Activated naive CD4-positive, alpha-beta T cell (primary cell): ENCODE measurements at places on chromosomes 7 and 10.

GRCh38 chr7:102860351-102860811 lies 52.4 kb upstream of the LRRC17 start:
- no peak for DNase-seq

GRCh38 chr10:20289070-20289828 lies 473.0 kb downstream of the PLXDC2 start:
- no peak for DNase-seq

DNA sequence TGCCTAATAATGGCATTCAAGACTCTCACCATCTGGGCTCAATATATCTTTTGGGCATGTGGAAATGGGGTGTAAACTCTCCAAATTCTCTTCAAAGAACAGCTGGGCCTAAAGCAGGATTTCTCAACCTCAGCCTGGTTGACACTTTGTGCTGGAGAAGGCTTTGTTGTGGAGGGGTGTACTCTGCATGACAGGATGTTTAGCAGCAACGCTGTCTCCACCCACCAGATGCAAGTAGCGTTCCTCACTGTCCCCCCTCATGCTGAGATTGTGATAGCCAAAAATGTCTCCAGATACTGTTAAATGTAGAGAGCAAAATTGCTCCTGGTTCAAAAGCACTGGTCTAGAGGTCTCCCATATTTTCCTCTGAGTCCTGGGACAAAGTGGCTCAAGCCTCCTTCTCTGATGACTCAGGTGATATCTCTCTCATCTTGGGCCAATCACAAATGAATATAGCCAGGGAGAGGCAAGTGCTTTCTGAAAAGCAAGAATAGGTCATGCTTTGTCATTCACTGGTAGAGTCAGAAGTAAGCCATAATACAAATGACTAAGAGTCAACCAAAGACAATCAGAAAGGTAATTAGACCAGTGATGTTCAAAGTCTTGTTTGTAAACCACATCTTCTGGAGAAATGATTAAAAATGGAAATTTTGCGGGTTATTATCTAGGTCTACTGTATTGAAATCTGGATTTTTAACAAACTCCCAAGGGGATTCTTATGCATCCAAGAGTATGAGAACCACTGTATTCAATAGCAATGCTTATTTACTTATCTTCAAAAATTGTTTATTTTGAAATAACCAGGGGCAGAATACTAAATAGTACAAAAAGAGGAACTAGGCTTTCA lies 330.8 kb downstream of the PTEN start:
- peak; percentile 23 for DNase-seq

DNA sequence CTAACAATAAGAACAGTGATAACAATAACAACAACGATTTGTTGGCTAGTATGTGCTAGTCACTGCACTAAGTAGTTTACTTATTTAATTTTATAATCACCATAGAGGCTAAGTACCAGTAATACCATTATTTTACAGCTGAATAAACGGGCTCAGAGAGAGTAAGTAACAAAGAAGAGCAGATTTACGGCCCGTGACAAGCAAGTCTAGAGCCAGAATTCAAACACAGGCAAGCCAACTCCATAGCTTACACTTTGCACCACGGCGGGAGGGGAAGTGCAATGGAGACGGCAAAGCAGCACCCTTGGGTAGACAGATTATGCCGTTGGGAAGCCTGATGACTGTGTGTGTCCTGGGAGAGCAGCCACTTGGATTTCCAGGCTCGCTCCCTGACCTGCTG lies 1.2 kb upstream of the OR6V1 start:
- DNase-seq, result no peak

DNA sequence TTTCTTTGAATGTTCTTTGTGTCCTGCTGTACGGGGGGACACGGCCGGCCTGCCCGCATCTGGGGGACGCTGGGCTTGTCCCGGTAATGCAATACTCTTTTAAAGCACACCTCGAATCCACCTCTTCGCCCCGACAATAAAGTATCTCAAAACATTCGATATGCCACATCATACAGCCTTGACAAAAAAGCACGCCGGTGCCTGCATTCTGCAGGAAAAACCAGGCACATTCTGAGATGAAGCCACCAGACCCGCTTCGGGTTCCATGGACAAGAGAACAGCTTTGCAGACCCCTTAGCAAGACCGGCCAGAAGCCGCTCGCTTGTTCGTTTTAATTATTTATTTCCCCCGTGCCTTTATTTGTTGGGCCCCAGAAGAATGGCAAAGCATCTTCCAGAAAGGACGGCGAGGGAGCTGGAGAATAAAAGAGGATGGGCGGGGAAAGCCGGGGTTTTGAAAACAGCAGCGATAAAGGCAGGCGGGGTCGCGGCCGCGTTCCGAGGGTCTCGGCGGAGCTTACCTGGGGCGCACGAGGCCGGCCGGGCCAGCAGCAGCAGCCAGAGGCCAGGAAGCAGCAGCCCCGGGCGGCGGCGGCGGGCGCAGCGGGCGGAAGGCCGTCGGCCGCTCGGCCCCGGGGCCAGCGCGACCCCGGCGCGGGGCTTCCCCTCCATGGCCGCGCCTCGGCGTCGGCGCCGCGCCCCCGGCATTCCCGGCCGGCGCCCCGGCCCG lies 462 bp downstream of the KIAA1549 start:
- no peak for DNase-seq

DNA sequence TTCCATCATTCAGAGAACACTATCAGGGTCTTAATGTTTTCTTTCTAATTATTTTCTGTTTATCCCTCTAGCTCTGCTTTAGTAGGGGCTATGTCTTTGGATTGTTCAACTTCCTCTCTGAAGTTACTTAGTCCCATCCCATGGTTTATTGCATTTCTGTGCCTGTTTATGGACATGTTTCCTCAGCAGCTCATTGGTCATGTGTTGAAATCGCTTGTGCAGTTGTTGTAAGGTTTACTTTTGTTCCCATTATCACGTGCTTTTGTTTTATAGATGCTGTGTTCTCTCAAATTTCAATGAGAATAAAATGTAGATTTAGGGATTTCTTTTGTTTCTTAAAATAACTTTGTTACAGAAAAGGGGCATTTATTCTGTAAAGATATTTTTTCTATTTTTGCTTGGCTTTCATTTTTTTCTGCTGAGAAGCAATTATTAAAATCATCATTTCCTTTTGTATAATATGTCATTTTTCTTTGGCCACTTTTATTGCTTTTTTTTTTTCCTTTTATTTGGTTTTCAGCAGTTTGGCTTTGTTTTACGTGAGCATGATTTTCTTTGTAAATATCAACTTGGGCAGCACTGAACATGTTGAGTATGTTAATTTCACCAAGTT lies 110.9 kb downstream of the CCDC7 start:
- no peak for DNase-seq

DNA sequence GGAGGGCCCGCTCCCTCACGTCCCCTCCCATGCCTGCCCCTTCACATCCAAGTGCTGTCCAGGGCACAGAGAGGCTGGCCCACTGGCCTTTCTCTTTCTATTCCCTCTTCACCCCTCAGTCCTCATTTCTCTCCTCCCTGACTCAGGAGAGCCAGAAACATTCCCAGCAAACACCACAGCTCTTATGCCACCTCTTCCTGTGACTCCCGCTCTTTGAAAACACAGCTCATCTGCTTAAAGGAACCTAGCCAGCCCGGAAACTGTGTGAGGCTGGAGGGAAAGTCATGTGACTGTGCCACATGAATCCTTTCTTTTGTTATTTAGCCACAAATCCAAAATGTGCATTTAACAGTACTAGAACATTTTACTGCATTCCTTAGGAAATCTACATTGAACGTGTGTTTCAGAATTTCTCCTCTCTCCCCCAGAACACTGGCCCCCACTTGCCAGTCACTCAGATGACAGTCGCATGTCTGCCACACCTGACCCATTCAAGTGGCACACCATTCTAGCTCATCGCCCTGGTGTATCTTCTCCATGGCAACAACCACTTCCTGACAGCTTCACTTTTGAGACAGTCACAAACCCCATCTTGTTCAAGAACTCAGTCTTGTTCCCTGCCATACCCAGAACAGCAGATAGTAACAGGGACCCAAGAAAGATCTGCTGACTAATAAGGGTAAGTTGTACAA lies 42.8 kb downstream of the GRB10 start:
- no peak for DNase-seq

- DNase-seq, result no peak
Observed at GRCh38 chr10:68600041-68600778, 40.1 kb downstream of the TET1 start.

- no peak for DNase-seq
Observed at GRCh38 chr7:75028299-75028698, 45.3 kb downstream of the RCC1L start.

DNA sequence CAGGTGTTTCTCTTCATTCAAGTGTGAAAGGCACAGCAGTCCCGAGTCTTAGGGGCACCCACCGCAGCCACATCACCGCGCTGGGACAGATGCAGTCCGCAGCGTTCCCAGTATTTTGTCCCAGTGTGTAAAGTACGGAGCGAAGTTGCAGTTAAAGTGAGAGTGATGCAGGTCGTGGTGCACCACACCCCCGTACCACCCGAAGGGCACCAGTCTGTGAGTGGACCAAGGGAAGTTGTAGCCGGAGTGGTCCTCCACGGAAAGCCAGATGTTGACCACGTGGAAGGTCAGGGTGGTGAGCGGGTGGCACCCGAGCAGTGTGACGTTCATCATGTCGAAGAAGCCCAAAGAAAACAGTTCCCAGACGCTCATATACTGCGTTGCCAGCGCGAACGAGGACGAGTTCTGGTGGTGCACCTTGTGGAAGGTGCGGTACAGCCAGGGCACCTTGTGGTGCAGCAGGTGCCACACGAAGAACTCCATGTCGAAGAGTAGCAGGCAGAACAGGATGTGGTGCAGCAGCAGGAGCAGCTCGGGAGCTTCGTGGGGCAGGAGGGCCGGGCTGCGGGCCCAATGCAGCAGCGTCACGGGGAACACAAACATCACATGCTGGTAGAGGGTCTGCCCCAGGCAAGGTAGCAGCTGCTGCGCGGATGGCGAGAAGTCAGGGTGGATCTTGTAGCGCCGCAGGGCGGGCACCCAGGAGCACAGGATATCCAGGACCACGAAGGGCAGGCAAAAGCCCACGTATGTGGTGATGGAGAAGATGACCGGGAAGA lies 526 bp downstream of the CH25H start:
- DNase-seq, result no peak

DNA sequence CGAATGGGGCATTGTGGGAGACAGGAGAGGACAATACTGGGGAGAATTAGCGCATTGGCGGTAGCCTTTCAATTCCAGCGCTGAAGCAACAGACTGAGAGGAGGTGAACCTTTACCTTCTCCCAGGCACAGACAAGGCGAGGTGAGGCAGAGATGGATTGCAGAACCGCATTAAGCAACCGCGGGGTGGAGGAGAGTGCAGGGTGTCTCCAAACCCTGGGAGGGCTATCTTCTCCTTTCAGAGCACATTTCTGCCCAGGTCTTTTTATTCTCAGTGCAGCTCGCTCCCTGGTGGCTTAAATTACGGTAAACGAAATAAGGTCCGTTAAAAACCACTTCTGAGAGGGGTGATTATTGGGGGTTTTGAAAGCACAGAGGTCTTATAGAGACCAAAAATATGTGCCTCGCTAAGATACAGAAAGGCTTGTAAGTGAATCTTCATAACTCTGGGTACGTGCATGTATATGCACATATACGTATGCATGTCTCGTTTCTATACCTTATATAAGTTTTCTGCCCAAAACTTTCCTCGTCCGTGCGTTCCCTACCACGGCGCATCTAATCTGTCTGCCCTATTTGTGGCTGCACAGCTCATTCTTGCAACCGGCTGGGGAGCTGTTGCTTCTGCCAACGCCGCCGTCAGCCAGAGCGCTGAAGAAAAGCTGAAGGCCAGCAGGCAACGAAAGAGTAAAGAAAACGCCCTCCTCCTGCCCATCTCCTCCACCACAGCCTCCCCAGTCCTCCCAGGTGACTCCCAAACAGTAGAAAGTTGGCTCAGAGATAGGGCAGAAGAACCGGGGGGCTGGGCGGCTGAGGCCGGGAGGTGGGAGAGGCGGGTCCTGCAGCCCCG lies 895 bp upstream of the ZNF804B start:
- DNase-seq, result no peak

- DNase-seq, result no peak
Observed at GRCh38 chr10:65891073-65891981, 1034.5 kb upstream of the LRRTM3 start.

GRCh38 chr7:44116789-44117666 lies 6.3 kb downstream of the POLD2 start:
- no peak for DNase-seq

GRCh38 chr10:103139803-103140202 lies 53.3 kb downstream of the NT5C2 start:
- DNase-seq, result no peak

DNA sequence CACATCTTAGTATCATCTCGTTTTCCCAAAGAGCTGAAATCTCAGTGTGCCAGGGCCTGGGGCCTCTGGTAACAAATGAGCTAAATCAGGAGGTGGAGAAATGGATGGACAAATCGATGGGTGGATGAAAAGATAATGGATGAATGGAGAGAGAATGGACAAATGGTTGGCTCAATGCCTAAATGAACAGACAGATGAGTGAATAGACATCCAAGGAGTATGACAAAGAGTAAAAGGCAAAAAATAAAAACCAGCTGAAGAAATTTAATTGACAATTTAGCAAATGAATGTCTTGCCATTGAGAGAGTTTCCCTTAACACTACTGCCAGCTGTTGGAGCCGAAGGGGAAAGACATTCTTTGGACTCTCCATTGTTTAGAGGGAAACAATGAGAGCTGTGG lies 8.0 kb downstream of the SYCE1 start:
- no peak for DNase-seq

DNA sequence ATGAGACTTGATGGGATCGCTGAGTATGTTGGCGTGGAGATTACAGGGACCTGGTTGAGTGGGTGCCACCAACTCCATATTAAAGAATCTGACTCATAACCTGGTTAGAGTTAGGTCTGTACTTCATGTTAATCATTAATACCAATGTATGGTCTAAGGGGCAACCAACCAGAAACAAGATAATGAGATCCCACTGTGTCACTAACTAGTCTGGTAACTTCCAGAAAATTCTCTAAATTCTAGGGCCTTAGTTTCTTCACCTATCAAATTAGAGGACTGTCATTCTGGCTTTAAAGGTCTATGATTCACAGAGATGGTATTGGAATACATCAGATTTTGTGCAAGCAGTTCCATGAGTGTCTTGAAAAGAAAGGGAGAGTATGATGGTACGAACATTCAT lies 102.2 kb downstream of the SNX10 start:
- DNase-seq, result no peak

DNA sequence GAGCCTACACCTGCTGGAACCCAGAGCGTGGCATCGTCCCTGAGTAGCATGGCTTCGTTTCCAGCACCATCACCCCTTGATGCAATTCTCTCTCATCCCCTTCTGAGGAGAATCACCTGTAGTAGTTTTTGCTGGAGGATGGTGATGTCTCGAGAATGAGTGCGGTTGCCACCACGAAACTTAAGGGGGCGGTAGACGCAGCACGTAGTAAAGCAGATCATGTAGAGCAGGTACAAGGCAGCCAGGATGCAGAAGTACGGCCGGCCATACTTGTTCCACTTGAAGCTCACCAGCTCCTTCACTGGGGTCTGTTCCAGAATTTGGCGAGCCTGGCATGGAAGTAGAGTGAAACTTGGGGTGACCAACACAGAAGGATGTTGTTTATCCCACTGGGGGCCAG lies 8.1 kb downstream of the TRPV5 start:
- no peak for DNase-seq

GRCh38 chr10:21069929-21070700 lies 173.0 kb upstream of the NEBL start:
- DNase-seq, result no peak

GRCh38 chr7:108331971-108332370 lies 124.3 kb downstream of the NRCAM start:
- DNase-seq, result no peak

- DNase-seq, result no peak
Observed at GRCh38 chr7:156559001-156559400, 81.6 kb upstream of the RNF32 start.

GRCh38 chr7:108717781-108718180 lies 148.1 kb downstream of the DNAJB9 start:
- DNase-seq, result no peak

- no peak for DNase-seq
Observed at GRCh38 chr10:125084191-125084613, 76.2 kb downstream of the CTBP2 start.
